Activated B cell treated with CpG ODN at 0.5 μM for 24 hours (primary cell): ENCODE measurements at places on chromosomes 13 and 19. TPM values are rescaled to one million over a fixed set of nuclear protein-coding genes. Genes with fewer than 3 reads are reported as not detected.
A peak's percentile ranks its signal among the peaks of the same experiment; 100 is the strongest.

KLK8 gene
- total RNA-seq, result not detected in 2 replicates

PTGER1 gene
- total RNA-seq, result not detected in 2 replicates

EBI3 gene
- 177 and 186 TPM in 2 replicates for total RNA-seq

SCGB2B2 gene
- 0.78 and 1.4 TPM in 2 replicates for total RNA-seq

B3GNT3 gene
- not detected in 2 replicates for total RNA-seq

DNA sequence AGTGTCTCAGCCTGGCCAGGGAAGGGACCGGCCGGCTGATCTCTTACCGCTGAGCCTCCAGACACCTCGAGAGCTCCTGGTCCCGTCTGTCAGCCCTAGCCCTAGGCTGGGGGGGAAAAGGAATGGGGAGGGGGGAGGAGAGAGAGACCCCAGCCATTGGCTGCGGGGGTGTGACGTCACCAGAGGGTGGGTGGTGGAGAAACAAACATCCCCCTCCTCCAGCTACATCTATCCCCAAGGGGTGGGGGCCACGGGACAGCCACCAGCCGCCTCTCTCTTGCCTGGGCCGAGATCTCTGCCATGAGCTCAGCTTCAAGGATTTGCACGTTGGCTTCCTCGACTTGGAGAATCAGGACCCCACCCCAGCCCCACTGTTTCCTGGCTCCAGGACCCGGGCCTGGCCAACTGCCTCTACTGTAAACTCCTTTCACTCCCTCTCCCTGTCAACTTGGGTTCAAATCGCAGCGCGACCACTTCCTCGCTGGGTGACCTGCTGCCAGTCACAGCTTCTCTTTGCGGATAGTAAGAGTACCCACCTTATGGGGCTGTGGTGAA is at the start of gene PRX:
TSS of gene PRX (minus strand) at position 88 of the 555 bp plus-strand sequence. CDS start 5,446 bp downstream, outside the sequence.
- no peak for DNase-seq

DNA sequence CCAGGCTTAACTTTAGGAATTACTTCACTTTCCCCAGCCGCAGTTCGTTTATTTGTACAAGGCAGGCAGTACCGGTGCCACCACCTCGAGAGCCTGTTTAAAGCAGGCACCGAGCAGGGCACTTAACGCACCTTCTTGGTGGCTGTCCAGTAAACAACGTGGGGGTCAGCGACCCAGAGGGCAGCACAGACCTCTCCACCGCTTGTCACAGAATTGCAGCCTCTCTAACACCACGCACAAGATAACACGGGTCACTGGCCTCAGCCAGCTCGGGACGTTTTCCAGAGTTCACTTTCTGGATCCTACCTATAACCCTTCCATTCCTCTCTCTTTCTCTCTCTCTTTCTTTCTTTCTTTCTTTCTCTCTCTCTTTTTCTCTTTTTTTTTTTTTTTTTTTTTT is 16.8 kb upstream of the ELAVL1 start:
- no peak for DNase-seq

DNA sequence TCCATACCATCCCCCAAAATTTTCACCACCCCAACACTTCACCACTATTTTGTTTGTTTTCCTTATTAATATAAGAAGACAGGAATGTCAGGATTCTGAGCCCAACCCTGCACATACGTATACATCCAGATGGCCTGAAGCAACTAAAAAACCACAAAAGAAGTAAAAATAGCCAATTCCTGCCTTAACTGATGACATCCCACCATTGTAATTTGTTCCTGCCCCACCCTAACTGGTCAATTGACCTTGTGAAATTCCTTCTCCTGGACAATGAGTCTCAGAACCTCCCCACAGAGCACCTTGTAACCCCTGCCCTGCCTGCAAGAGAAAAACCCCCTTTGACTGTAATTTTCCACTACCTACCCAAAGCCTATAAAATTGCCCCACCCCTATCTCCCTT is 132.5 kb downstream of the ZNF675 start:
- no peak for DNase-seq

GRCh38 chr19:50567882-50568727 is at the start of gene LRRC4B:
Gene LRRC4B, minus strand, starts transcription at chr19:50568435. Its CDS starts 19,597 bp downstream, at chr19:50548838.
- DNase-seq, result no peak

DNA sequence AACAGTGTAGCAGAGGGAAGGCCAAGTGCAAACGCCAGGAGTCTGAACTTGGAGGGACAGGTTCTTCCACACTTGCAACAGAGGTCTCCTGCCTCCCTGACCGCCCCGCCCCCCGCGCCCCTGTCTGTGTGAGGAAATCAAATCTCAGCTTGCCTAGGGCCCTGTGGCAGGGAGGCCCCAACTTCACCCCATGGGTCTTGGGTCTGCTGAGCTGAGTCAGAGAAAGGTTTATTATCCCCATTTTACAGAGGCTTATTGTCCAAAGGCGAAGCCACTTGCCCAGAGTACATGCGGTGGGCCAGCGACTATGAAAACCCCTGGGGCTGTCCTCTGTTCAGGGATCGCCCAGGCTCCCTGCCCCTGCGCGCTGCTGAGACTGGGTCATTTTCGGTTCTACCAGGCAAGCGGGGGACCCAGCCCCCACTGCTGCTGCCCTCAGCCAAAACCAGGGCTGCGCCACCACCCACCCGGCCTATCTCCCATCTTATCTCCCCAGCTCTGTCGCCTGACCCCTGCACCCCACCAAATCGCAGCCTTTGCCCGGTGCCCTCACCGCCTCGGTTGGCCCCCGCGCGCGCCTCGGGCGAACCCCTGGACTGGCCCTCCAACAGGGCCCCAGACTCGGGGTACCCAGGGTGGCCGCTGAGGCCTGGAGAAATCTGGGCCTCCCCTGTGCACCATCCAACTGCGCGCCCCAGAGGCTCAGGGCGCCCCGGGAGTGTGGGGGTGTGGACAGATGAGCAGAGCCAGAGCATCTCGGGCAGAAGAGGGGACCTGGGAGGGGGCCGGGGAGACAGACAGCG is 850 bp upstream of the CERS4 start:
- DNase-seq, result peak; percentile 23

GRCh38 chr19:1858412-1859081 is 4.8 kb downstream of the KLF16 start:
- no peak for DNase-seq

DNA sequence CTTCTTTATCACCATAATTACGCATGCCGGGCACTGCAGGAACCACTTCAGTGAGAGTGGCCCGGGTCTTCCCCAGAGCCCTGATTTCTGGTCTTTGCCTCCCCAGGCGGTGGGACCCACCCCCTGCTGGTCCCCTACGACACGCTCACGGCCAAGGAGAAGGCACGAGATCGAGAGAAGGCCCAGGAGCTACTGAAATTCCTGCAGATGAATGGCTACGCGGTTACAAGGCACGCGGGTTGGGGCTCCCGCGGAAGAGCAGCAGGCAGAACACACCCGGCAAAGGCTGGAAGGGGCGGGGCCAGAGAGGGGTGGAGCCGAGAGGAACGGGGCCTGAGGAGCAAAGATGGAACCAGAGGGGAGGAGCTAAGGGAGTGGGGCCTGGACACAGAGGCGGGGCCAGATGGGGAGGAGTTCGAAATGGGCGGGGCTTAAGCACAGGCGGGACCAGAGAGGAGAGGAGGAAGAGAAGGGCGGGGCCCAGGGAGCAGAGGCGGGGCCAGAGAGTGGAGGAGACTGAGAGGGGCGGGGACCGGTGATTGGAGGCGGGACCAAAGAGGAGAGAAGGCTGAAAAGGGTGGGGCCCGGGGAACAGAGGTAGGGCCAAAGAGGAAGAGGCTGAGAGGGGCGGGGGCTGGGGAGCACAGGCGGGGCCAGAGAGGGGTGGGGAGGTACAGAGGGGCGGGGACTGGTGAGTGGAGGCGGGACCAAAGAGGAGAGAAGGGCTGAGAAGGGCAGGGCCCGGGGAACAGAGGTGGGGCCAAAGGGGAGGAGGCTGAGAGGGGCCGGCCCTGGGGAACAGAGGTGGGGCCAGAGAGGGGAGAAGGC is 73.4 kb downstream of the RYR1 start:
- DNase-seq, result peak; percentile 78

DNA sequence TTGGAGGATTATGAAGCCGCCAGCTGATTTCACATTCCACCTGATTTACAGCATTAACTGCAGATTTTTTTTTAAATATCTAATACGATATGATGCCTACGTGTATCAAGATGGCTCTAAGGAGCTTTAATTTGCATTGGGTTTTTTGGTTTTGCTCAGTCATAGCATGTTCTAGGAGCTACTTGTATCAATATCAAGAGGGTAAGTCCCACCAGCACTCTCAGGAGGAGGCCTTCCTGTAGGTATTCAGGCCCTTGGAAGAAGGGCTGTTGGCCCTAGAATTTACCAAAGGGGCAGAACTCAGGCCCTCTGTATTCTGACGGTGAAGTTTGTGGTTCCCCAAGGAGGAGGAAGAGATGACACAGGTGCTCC is 97.2 kb upstream of the IPO5 start:
- DNase-seq, result no peak

- DNase-seq, result no peak
These were observed 7.4 kb downstream of the SPPL2B start for GRCh38 chr19:2335848-2336247.

- no peak for DNase-seq
These were observed 7.9 kb downstream of the SPATA13 start for GRCh38 chr13:24168392-24168750.

- DNase-seq, result no peak
These were observed 421.4 kb downstream of the COG6 start for GRCh38 chr13:40076765-40077362.

DNA sequence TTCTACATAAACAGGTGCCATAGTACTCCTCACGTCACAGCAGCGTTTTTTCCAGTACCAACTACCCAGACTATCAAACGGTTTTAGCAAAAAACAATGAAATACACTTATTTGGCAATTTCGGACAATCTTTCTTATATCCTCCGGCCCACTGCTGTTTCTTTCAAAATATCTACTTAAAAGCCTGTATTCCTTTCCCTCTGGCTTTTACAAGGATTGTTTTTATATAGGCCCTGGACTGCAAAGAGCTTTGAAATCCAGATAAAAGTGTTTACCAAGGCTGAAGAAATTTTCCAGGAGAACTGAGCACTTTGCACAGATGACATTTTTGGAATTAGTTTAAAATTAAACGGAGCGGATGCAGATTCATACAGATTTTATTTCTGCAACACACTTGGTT is 255.9 kb upstream of the STARD13 start:
- DNase-seq, result no peak
